ENCODE measurements at places on chromosomes 1 and 21.
A peak's percentile ranks its signal among the peaks of the same experiment; 100 is the strongest.

DNA sequence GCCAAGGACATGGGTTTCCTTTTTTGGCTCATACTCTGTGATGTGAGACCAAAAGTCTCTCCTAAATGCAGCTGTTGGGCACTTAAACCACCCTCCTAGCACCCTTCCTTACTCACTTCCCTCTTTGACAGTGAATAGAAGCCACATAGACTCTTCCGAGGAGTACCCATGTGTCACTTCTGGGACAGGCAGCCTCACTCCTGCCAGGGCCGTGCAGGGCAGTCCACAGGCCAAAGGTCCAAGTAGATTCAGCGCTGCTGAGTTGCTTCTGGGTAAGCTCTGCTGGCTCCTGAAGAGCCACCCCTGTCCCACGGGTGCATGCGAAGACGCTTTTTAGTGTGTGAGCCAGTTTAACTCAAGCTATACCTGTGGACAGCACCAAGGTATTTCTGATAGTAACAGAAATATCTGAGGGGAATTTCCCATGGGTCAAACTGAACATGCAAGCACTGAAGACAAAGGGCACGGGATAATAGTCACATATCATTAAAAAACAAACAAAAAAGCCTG, 36.8 kb upstream of the BMP8B start:
- DNase-seq, result no peak

DNA sequence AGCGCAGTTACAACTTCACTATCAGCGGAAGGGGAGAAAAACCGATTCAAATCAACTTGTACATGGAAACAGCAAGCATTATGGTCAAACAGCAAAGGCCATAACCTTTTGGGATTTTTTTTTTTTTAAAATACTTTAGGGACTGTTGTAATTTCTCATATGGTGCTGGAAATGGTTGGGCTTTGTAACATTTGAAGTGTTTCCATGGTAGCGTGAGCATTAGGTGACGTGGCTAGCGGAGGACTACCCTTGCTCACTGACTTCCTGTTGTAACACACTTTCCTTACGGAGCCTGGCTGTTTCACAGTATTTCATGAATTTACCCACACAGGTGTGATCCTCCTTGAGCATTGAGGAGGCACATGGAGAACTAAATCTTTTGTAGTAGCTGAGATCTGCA, 269.5 kb downstream of the TM2D1 start:
- no peak for DNase-seq

- no peak for DNase-seq
These were observed 95.1 kb downstream of the RERE start for GRCh38 chr1:8722366-8722765.

- no peak for DNase-seq
These were observed 30.2 kb upstream of the CA6 start for GRCh38 chr1:8915446-8915845.

- DNase-seq, result no peak
These were observed 96.1 kb downstream of the HFM1 start for GRCh38 chr1:91308544-91308943.

- no peak for DNase-seq
These were observed 16.2 kb upstream of the FAAP20 start for GRCh38 chr1:2210786-2211185.

DNA sequence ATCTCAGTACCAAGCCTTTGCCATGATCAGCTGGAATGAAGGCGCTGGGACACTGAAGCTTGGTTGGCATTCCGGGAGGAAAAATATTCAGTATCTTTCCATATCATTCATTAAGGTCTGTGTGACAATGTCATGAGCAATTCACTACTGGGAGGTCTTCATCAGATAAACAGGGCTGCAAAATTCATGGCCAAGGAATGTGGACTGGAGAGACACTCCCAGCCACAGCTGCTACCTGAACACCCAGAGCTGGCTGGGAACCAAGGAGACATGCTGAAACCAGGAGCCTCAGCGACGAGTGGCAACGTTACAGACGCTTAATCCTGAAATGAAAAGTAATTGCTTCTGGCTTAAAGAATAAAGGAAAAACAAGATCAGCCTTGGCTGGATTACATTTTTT, 30.6 kb upstream of the DDAH1 start:
- DNase-seq, result no peak

DNA sequence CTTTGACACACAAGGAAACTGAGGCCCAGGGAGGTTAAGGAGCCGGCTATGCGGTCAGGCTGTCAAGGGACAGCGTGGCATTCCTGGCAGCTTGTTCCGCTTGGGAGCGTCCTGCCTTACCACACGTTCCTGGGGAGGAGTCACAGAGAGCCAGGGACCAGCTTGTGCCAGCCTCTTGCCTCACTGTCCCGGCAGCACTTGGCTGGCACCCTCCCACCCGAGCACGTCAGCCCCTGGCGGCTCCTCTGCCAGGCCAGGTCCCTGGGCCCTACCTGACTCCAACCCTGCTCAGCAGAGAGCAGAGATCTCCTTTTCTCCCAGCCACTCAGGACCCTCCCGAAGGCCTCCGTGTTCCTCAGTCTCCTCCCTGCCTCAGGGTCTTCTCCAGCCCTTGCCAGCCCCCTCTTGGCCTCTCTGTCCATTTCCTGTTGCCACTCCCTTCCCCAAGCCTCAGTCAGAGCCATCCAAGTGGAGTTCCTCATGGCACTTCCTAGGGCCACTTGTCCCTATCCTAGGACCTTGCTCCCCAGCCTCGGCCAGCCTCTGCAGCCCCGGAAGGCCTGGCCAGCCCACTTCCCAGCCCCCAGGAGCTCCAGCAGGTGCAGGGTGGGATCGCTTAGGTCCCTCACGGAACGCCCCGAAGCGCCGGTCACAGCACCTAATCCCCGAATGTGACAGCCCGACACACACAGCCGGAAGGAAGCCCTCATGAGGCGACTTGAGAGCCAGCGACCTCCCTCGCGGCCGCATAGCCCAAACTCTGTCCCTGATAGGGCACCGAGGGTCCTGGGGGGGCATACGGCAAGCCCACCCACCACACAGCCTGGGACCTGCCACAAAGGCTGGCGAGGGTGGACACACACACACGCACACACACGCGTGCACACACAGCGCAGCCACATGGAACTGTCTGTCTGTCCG, 130.3 kb downstream of the CASZ1 start:
- no peak for DNase-seq

DNA sequence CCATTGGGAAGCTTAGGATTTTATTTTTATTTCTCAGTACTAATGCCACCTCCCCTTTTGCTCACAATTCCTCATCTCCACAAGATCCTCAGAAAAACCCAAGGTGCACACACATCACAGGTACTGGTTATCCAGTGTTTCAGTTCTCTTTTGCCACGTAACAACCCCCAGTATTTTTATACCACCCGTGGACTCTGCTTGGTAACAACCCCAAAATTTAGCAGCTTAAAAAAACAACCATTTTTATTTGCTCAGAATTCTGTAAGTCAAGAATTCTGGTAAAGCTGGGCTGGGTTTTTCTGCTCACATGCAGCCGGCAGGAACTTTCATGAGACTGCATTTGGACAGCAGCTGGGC, 180.0 kb downstream of the KAZN start:
- DNase-seq, result no peak

- DNase-seq, result no peak
These were observed 519.5 kb downstream of the SMYD3 start for GRCh38 chr1:245987577-245987976.

GRCh38 chr1:220189750-220190347, 82.4 kb downstream of the RAB3GAP2 start:
- DNase-seq, result no peak

GRCh38 chr1:228358039-228358763, 48.4 kb downstream of the TRIM11 start:
- no peak for DNase-seq

GRCh38 chr21:27557356-27557755, 590.5 kb upstream of the ADAMTS5 start:
- no peak for DNase-seq

DNA sequence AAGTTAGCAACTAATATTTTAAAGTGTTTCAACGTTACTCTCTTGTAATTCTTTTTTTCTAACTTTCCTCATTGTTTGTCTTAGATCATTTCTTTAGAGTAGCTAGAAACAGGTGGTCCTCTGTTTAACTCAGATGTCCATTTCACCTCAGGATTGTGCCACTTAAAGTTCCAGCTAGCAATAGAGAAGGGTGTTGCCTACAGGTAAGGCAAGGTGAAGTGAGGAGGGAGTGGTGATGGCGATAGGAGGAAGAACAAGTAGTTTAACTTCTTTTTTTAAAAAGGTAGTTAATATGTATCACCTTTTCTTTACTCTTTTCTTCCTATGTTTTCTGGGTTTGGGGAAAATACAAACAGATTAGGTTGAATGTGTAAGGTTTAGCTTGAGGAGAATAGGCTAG, 44.4 kb downstream of the ABCD3 start:
- no peak for DNase-seq

- DNase-seq, result no peak
These were observed 144.0 kb upstream of the CD34 start for GRCh38 chr1:208054911-208055379.

GRCh38 chr1:96674915-96675314, 46.7 kb upstream of the PTBP2 start:
- no peak for DNase-seq

- DNase-seq, result no peak
These were observed 46.0 kb downstream of the IARS2 start for GRCh38 chr1:220139966-220140365.

GRCh38 chr21:18369115-18369514, 34.5 kb downstream of the TMPRSS15 start:
- DNase-seq, result no peak

DNA sequence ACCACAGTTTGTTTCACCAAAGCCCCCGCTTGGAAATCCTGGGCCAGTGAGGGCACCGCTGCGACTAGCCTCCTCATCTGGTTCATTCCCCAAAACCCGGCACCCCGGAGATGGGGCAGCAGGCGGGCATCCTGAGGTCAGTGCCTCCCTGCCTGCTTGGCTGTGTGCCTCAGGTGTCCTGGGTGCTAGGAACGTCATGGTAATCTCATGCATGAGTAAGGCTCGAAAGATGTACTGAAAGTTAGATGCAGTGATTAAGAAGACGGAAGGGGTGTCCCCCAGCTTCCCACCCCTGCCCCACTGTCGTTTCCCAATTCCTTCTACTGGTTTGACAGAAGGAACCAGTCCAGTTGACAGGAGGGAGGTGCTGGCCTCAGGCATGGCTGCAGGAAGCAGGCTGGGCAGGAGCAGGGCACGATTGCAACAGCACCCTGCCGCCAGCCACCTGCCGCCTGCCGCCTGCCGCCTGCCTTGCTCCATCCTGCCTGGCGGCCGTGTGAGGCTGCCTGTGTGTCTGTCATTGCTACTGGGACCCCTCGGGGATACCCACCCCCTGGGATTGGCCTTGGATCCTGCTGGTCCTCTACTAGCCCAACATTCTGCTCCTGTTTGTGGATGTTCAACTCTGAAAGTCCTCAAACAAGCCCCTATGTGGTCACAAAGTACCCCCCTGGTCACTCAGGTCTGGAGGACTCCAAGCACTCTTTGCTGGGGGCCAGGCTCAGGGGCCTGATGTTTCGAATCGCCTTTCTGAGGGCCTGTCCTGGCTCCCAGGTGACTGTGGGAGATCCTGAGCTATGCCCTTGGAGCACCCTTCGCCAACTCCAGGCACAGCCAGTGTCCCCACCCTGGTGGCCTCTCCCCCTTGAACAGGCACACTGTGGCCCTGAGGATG, 73.0 kb upstream of the IFFO2 start:
- DNase-seq, result no peak

DNA sequence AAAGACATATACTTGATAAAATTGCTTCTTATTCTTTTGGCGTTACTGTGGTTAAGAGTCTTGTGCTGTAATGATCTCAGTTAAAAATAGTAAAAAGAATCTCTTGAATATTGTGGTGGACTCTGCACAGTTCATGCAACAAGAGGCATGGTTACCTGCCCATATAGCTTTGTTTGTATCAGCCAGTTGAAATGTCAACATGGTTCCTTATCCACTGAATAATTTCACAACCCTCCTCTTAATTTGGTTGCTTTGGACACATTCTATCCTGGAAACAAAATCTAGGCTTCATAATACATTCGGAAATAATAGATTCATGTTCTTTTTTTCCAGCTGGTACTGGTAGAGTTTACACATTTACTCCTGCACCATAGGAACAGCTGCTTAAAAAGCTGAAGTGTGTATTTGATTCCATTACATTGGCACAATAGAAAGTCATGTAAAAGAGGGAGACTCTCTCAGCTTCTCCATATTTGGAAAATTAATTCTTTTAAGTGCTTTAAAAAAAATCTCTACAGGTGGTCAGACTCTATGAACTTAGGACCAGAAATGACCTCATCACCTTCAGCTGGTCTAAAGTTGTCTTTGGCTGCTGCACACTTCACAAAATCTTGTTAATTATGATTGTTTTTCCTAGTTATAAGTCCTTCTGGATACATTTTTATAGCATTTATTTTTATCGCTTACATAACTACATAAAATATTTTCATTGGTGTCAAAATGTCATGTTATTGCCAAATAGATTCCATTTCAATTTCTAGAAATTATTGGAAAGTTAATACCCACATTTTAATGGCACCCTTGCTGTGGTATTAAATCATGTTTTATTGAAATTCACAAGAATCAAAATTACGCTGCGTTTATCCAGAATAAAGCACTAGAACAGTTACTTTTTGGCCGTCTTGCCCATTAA, 100.2 kb downstream of the LTN1 start:
- no peak for DNase-seq

DNA sequence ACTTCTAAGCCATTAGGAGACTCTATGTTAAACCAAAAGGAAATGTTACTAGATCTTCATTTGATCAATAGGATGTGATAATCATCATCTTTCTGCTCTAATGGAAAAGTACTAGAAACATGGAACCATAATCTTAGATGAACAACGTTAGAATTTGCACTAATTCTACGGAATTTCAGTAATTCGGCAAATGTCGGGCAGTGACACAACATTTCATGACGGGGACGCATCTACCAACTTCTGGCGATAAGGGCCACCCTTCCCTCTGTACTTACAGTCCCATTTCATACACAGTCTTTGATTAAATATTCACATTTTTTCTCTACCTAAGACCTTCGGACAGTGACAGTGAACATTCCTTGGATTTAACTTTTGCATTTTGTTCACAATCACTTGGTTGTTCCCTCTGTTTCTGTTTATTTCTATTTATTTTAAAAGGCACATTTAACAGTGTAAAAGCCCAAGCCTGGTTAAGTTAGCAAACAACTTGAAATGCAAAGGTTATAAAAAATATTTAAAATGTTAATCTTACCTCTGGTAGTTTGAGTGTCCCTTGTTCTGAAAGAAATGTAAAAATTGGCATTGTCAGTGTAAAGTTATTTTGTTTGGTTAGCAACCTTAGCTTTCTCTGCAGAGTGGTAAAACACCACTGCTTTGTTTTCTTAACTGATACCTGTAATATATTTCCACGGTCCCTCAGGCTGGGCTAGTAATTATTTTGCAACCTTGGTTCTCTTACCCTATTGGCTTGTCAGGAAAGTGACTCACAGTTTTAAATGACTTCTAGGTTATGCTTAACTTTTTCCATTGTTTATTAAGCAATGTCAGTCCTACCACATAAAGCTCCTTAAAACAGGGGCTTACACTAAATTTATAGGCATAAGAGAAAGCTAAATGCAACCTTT, 276.9 kb downstream of the VAV3 start:
- no peak for DNase-seq

GRCh38 chr1:174964261-174964971, 35.3 kb upstream of the CACYBP start:
- peak; percentile 7 for DNase-seq

- peak; percentile 72 for DNase-seq
These were observed at the start of gene KDM5B for GRCh38 chr1:202807926-202808757. Gene KDM5B, minus strand, starts transcription at chr1:202808421. Its CDS starts 116 bp downstream, at chr1:202808305.

GRCh38 chr1:19869929-19870328, 12.3 kb upstream of the OTUD3 start:
- DNase-seq, result no peak

Measured in stimulated activated CD4-positive, alpha-beta T cell treated with anti-CD3 and anti-CD28 coated beads, Interleukin-1b, Interleukin-23, amount 100 ng/mL, for 48 hours (primary cell).